Endothelial cell (in vitro differentiated cells): ENCODE measurements at places on chromosomes 5 and 9. TPM values are rescaled to one million over a fixed set of nuclear protein-coding genes. Genes with fewer than 3 reads are reported as not detected.

GABRA6 gene
- not detected for total RNA-seq

INSYN2B gene
- total RNA-seq, result 4.5 TPM

DNA sequence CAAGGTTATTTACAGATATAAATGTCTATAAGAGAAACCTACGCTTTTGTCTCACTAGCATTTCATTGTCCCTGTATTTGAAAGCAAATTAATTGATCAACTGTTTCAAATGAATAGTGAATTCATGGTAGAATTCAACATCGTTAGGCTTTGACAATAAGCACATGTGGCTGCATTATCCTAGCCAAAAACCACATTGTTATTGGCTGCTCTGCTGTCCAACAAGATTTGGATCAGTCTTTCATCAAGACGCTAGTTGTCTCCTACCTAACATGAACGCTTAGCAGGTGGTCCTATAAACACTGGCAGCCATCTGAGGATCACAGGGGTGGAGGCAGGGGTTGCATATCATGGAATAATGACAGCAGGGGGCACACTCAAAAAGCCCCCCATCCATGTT lies 455.0 kb downstream of the CTNND2 start:
- DNase-seq, result no peak

DNA sequence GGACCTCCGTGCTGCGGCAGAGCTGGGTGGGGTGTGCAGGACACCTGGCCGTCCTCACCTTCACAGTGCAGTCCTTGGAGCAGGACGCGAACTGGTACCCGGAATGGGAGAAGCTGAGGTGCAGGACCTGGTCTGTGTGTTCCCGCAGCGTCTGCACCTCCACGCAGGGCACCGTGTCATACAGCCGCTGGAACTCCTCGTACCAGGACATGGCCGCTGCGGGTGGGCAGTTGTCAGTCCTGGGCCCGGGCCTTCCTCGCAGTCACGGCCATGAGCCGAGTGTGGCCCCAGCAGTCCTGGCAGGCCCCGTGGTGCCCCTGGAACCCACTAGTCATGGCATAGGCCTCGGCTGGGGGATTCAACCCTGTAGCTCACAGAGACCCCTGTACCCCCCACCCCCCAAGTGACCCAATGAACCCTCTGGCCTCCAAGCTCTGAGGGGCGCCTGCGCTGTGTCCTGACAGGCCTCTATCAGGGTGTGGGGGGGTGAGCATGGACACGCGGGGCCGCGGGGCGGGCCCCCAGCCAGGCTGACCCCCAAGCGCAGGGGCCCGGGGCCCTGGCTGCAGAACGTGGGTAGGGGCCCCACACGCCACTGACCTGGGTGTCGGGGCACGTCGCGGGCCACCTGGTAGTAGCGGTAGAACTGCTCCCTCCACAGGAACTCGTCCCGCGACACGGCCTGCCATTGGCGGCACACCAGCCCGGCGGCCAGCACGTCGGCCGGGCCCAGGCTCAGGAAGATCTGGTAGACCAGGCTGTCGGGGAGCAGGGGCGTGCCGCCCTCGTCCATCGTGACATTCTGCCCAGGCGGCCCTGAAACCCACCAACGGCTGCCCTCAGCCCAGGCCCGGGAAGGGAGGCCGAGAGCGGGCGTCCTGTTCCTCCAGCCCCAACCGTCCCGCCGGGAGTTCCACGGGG lies 987 bp downstream of the FBXW5 start:
- peak; percentile 36 for DNase-seq

DNA sequence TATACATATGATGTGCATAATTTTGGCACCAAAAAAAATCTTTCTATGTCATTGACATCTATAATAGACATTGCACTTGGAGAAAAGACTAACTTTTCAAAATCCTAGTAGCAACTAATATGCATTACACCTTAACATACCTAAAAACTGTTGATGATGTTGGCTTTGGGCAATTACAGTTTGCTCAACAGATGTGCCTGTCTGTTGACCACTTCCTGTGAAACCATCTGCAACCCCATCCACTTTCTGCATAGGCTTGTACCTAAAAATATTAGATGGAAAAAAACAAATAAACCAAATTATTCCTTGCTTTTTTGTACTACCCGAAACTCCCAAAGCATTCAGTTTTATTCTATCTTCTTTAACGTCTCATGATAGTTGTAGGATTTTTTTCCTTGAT lies 248.6 kb downstream of the RFX3 start:
- DNase-seq, result no peak

GRCh38 chr9:125523681-125524080 lies 183.3 kb downstream of the MAPKAP1 start:
- no peak for DNase-seq

- DNase-seq, result no peak
Observed at GRCh38 chr9:86406366-86406765, 52.2 kb upstream of the TUT7 start.

DNA sequence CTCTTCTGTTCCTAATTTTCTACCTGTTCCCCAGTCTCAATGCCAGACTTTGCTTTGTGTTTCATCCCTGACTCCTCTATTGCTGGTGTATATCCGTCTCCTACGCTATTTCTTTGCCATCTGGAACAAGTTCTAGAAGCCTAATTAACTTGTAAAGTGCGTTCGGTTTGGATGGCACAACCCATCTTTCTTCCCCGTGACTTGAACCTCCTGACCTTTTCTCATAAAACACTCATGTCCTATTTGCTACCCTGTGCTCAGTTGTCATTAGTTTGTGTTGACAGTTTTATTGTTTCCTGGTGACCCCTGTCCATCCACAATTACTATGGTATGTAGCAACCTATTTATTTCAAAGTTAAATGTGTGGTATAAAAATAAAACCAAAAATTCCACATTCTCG lies 323.5 kb downstream of the TLE4 start:
- DNase-seq, result no peak

- no peak for DNase-seq
Observed at GRCh38 chr5:106907979-106908378, 762.8 kb downstream of the EFNA5 start.

DNA sequence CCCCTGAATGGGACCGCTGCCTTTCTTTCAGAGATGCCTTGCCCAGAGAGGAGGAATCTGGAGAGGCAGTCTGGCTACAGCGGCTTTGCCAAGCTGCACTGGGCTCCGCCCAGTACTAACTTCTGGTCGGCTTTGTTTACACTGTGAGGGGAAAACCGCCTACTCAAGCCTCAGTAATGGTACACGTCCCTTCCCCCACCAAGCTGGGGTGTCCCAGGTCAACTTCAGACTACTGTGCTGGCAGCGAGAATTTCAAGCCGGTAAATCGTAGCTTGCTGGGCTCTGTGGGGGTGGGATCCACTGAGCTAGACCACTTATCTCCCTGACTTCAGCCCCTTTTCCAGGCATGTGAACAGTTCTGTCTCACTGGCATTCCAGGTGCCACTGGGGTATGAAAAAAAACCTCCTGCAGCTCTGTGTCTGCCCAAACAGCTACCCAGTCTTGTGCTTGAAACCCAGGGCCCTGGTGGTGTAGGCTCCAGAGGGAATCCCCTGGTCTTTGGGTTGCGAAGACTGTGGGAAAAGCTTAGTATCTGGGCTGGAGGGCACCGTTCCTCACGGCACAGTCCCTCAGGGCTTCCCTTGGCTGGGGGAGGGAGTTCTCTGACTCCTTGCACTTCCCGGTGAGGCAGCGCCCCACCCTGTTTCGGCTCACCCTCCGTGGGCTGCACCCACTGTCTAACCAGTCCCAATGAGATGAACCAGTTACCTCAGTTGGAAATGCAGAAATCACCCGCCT lies 171.2 kb downstream of the CWC27 start:
- DNase-seq, result no peak

SMIM33 gene
- not detected for total RNA-seq

- no peak for DNase-seq
Observed at GRCh38 chr9:137365056-137365455, 57.9 kb downstream of the EXD3 start.

CEL gene
- 4.2 TPM for total RNA-seq

- no peak for DNase-seq
Observed at GRCh38 chr9:127277770-127278169, 13.2 kb downstream of the GARNL3 start.

- no peak for DNase-seq
Observed at GRCh38 chr9:98968601-98969337, 25.1 kb downstream of the COL15A1 start.

OR13F1 gene
- not detected for total RNA-seq

DNA sequence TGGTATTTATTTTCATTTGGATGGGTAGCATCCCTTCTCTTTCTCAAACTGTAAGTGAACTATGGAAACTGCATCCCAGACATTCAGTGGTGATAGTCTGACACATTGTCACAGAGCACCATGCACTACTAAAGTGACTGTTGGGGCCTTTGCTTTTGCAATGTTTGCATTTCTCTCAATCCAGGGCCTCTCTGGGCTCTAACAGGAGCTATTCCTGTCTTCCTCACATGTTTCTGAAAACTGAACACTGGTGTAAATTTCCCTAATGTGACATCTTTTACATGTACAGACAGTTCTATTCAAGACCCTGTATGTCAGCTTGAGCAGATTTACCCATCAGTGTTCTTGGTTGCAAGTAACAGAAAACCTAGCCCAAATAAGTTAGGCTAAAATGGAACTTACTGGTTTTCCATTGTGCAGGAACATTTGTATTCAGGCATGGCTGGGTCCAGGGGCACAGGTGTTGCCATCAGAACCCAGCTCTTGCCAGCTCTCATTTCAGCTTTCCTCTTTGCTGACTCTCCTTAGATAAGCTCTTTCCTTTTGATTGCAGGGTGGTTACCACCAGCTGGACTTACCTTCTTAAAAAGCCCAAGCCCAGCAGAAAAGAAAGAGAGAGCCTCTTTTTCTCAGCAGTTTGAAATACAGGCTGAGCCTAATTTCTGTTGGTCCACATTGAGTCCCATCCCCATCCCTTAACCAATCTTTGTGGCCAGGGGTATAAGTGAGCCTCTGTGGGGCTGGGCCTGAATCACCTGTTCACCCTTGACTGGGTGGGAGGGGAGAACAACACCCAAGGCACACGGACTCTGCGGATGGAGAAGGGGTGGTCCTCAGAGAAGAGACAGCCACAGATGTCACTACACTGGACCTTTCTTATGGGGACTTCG lies 234.3 kb downstream of the NR3C1 start:
- DNase-seq, result no peak

TXNDC8 gene
- total RNA-seq, result not detected

GRCh38 chr9:135492886-135493669 lies 7.4 kb upstream of the MRPS2 start:
- no peak for DNase-seq

- no peak for DNase-seq
Observed at GRCh38 chr5:5387192-5387591, 35.3 kb upstream of the ICE1 start.

GRCh38 chr9:112034216-112034611 lies 137.6 kb downstream of the UGCG start:
- DNase-seq, result no peak

HMMR gene
- total RNA-seq, result 8.6 TPM

- no peak for DNase-seq
Observed at GRCh38 chr5:151125421-151125820, 32.2 kb downstream of the ANXA6 start.
